Naive thymus-derived CD8-positive, alpha-beta T cell (primary cell): ENCODE measurements at places on chromosomes 16 and 17.

DNA sequence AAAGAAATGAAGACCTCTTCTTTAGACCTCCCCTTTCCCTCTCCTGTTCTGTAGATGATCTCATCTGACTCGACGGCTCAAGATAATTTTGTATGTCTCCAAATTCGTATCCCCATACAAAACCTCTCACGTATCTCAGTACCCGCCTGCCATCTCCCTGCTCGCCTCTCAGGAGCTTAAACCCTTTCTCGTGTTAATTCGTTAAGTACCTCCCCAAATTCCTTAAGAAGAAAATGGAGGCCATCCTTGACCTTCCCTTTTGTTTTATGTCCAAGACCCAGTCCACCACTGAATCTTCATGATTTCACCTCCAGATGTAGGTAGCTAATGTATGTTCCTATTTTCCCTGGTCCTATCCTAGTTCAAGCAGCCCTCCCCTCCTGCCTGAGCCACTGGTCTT, 41.6 kb downstream of the OR3A1 start:
- no peak for DNase-seq

DNA sequence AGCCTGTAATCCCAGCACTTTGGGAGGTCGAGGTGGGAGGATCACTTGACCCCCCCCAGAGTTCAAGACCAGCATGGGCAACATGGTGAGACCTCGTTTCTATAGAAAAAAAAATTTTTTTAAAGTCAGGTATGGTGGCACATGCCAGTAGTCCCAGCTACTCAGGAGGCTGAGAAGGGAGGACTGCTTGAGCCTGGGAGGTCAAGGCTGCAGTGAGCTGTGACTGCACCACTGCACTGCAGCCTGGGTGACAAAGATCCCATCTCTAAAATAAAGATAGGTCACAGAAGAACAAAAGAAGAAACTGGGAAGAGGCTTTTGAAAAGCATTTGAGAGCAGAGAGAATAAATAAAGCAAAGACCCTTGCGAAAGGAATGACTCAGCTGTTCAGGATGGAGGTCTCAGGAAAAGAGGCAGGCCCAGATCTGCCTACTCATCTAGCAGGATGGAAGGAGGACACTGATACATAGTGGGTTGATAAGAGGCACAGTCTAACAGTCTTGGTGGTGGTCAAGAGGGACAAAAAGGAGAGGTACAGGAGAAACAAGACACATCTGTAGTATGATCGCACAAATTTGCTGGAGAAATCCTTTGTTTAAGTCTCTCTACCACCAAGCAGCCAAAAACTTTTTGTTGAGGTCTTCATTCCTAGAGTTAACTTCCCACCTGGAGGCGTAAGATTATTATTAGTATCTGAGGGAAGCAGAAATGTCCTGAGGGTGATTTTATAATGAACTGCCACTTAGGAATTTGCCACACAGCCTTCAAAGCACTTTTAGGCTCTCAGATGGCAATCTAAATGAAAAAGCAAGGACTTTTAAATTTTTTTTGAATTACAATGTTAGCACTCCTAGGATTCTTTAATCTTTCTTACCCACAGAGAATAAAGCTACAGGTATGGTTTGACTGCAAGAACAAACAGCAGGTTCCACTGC, 17.6 kb downstream of the ZSWIM7 start:
- DNase-seq: no peak

DNA sequence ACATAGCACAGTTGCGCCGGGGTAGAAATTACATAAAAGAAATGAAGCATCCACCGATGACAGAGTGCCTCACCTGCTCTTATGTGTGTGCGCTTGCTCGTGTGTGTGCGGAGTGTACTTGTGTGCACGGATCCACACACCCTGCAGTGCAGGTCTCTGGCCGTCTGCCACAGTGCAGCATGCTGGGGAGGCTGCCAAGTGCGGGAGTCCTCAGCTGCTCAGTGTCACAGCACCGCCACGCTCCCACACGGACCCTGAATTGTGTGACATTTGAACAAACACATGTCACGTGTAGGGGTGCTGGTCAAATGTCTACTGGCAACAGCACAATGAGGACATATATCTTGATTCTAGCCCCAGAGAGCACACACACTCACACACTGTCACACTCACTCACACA, 243.0 kb upstream of the MYOCD start:
- no peak for DNase-seq

DNA sequence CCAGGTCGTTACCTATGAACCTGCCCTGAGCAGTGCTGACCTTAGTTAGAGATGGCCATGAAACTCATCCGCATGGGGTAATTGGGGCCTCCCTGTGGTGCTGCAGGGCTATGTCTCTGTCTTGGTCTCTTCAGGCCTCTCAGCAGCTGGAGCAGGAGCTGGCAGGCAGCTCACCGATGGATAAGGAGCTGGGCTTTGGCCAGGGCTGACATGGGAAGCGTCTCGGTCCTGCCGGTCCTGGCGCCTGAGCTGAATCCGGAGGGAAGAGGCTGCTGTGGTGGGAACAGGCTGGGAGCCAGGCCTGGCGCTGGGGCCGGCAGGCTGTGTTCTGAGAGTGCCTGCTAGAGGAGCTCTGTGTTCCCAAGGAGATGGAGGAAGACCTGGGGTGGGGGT, 10.1 kb downstream of the IL32 start:
- no peak for DNase-seq

DNA sequence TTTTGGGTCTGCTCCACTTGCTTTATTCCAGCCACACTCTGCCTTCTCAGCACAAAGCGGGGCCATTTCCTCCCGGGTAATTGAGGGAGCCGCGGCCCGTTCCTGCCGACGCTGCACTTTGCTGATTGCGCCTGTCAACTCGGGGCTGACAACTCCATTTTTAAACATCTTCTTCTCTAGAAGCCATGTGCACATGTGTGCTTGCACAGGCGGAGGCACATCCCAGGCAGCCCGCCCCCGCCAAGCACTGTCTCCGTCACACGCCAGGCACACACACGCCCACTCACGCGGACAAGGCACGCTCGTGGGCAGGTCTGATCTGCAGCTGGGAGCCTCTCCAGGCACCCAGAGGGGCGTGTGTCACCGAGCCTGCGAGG, 63.2 kb downstream of the ENGASE start:
- DNase-seq: no peak

GRCh38 chr17:29628644-29629043, 5.9 kb upstream of the CORO6 start:
- no peak for DNase-seq
